ENCODE measurements at places on chromosomes 5 and 9.

DNA sequence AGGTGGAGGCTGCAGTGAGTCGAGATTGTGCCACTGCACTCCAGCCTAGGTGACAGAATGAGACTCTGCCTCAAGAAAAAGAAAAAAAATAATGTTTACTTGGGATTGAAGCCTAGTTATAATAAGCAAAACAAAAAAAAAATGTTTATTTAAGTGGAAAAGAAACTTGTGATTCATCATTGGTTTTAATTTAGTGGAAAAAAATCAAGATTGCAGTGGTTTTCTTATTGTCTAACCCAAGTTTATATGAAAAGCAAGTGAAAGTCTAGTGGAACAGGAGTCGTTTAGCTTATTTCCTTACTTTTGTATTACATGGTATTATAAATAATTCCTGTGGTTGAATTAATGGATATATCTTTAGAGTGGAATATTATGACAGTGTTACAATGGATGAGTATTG, 8.4 kb downstream of the CNOT8 start:
- no peak for DNase-seq

GRCh38 chr9:70262948-70263347, 4.2 kb downstream of the SMC5 start:
- DNase-seq, result no peak

GRCh38 chr5:42531611-42532010, 108.4 kb downstream of the GHR start:
- no peak for DNase-seq

DNA sequence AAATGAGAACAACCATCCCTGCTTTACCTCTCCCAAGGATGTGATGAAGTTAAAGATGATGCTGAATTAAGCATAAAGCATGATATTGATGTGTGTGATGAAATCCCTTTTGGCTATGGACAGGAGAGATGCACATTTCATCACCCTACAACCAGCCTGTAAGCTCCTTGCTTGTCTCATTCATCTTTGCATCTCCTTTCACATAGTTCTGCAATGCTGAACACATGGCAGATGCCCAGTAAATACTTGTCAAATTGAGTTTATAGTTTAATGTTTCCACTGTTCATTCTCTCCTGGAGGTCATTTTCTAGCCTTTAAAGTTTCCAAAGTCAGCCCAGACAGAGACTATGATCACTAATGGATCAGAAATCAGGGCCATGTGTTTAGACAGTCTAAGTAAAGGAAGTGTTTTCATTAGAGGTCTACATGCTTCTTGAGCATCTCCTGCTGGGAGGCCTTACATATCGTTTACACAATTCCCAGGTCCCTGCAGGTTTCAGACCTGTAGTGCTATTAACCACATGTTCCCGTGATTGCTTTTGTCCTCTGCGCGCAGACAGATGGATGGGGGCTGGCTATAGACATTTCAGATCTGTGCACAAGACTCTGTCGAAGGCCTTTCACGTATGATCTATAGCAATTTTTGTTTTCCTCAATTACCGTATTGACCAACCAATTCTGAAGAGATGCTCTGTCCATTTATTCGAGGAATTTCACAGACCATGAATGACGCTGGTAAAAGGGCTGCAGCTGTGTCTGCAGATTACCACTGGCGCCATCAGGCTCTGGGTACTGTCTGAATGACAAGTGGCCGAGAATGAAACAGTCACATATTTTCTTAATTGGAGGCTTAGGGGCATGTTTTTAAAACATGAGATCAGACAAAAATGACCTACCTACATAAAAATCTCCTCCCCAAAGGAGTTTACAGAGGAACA, 49.0 kb upstream of the CKMT2 start:
- DNase-seq, result no peak
